Activated T-cell treated with anti-CD3 and anti-CD28 coated beads, Interleukin-2, amount 50 U/mL, for 24 hours (primary cell): ENCODE measurements at places on chromosomes 1 and 21.

- DNase-seq, result no peak
Measured at GRCh38 chr21:27550287-27550686, 583.4 kb upstream of the ADAMTS5 start.

- DNase-seq, result peak; percentile 70
Measured at GRCh38 chr1:18927654-18928272, 25.4 kb upstream of the ALDH4A1 start.

DNA sequence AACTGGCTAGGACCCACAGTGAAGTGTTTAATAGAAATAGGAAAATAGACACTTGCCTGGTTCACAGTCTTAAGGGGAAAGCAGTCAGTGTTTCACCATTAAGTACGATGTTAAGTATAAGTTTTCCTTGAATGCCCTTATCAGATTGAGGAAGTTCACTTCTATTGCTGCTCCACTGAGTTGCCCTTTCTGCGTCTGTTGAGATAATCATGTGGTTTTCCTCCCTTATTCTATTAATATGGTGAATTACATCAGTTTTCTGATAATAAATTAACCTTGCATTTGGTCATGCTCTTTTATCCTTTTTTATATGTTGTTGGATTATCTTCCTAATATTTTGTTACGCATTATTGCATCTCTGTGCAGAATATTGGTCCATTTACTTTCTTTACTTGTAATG lies 21.4 kb downstream of the UTS2 start:
- DNase-seq, result no peak

DNA sequence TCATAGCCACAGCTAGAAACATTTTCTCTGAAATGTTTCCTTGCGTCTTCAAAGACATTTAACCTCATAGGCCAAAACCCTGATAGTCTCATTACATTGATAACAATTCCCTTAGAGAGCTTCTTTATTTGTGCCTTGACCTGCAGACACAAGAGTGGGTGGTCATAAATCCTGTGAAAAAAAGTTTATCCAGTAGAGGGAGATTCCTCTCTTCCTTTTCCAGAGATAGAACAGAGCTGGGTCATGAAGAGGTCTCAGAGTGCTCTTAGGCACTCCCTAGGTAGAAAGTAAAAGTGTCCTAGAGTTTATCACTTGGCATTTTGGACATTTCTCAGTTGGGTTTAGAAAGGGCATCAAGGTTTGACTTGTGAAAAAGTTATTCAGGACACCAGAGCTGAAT lies 426.1 kb downstream of the NUF2 start:
- no peak for DNase-seq

DNA sequence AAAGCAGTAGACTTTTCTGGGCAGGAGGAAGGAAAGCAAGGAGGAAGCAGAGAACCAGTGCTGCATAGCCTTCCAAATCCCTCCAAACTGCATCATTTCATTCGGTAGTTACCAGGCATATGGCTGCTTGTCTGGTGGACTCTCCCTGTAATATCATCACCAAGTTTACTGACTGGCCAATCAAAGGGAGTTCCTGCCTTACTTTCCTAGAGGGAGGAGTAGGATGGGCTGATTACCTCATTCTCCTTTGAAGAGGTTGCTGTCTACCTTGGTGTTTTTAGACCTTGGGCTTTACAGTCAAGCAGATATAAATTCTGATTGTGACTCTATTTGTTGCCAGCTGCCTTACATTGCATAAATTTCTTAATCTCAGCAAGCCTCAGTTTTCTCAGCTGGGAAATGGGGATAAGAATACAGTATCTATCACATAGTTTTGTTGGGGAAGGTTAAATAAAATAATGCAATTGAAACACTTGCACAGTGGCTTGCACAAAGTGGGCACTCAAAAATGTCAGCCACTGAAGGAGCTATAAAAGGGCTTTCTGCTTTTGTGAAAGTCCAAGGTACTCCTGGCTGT lies 297.3 kb upstream of the PROX1 start:
- DNase-seq, result no peak

DNA sequence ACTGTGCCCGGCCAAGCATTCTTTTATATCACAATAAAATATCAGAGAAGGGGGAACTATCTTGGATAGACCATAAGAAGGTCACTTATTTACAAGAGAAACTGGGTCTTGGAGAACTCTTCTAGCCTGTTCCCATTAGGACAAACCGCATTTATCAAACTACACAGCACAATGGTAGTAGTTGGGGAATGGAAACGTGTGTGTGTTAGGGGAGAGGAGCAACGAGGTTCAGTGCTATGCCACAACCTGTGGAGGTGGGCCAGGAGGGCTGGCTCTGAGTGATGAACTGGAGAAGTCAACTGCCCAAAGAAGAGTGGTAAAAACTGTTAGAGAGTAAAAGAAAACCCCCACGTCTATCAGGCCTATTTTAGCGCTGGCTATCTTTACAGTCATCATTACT lies 1.6 kb downstream of the DONSON start:
- no peak for DNase-seq

GRCh38 chr21:36388835-36389234 lies 3.6 kb downstream of the CHAF1B start:
- no peak for DNase-seq
